Activated CD8-positive, alpha-beta memory T cell treated with anti-CD3 and anti-CD28 coated beads for 1 hour (primary cell): ENCODE measurements at places on chromosomes 12 and 14.

- DNase-seq: no peak
Measured at GRCh38 chr14:95192311-95192710, 35.0 kb upstream of the DICER1 start.

- no peak for DNase-seq
Measured at GRCh38 chr14:35438910-35439713, 34.6 kb upstream of the NFKBIA start.

DNA sequence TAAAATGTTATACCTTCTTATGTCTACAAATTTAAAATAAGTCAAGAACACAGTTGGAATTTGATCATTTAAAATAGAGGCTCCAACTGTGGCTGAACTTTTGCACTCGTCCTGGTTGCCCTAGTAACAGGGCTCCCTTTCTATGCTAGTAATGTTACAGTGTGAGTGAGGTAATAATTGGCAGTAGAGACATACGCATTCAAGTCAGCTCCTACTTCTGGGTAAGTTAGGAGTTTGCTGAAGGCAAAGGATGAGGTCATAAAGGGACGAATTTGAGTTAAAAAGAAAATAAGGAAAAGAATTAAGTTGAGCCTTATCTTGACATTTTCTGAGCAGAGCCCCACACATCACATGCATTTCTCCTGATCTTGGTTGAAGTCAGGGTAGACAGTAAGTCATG, 129.1 kb downstream of the TMEM117 start:
- no peak for DNase-seq

GRCh38 chr14:50758305-50758704, 72.7 kb downstream of the NIN start:
- DNase-seq: no peak

GRCh38 chr12:92109613-92110012, 36.0 kb downstream of the BTG1 start:
- no peak for DNase-seq

GRCh38 chr12:114963846-114964245, 279.9 kb upstream of the TBX3 start:
- DNase-seq: no peak

GRCh38 chr14:22423958-22424357, 165.1 kb downstream of the DAD1 start:
- DNase-seq: no peak

DNA sequence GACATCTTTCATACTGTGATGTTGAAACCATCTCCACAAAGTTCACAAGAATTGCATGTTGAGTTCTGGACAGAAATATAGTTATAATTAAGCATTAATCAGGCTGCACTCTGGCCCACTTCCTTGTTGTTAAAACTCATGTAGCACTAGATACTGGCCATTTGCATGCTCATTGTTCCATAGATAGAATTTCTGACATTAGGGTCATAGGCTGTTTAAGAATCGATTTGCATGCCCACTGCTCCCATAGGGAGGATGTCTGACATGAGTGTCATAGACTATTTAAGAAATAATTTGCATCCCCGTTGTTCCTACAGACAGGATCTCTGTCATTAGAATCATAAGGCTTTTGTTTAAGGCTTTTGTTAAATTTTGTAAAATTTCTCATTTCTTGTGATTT, 50.2 kb downstream of the MYF5 start:
- DNase-seq: no peak

GRCh38 chr12:46024099-46024498, 33.7 kb upstream of the SCAF11 start:
- DNase-seq: no peak

GRCh38 chr12:80549298-80549697, 105.3 kb downstream of the PTPRQ start:
- DNase-seq: no peak

DNA sequence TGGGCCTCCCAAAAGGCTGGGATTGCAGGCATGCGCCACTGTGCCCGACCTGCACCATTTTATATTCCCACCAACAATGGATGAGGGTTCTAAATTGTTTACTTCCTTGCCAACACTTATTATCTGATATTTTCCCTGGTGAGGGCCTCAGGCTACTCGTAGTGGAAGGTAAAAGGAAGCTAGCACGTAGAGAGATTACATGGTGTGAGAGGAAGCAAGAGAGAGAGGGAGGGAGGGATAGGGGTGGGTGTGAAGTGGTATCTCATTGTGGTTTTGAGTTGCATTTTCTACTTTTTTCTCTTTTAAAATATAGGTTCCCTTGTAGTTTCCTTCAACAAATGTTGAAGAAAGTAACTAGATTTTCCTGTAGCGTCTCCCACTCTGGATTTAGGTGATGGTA, 30.9 kb downstream of the MYO1H start:
- DNase-seq: no peak

- no peak for DNase-seq
Measured at GRCh38 chr12:52049286-52049685, 2.0 kb upstream of the NR4A1 start.

GRCh38 chr12:129870136-129870535, 33.7 kb downstream of the TMEM132D start:
- no peak for DNase-seq

- no peak for DNase-seq
Measured at GRCh38 chr12:8996682-8997405, 7.5 kb downstream of the KLRG1 start.

GRCh38 chr14:88271205-88271604, 51.9 kb downstream of the KCNK10 start:
- DNase-seq: no peak

DNA sequence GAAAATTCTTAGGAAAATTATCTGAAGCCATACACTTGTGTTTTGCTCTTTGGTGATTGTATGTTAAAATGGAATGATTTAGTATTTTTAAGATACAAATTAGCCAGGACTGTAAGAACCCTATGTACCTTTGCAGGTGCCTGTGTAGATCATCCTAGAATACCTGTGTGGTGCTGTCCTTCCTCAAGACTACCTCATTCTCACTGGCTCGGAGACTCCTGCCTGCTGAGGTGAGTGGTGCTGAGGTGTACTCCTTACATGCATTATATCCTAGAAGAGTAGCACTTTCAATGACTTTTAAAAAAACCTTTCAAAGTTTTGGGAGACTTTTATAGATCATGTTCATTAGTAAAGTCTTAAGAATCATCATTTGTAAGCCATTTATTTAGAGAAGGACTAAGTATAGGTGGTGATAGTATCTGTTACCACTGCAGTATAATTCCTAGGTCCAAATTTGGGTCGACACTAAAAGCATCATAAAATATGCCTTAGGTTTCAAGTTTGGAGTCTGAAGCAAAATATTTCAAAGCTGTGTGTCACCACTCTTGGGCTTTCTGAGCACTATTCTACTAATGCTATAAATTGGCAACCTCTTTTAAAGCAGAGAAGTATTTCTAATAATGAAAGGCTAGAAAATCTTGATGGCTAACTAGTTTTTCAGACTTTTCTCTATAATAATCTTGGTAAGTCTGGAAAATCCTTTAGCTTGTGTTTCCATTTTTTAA, 36.6 kb downstream of the RASSF8 start:
- DNase-seq: no peak

GRCh38 chr12:65778258-65779090, 45.8 kb upstream of the HMGA2 start:
- DNase-seq: no peak

- no peak for DNase-seq
Measured at GRCh38 chr12:24631676-24632426, 317.1 kb downstream of the BCAT1 start.

DNA sequence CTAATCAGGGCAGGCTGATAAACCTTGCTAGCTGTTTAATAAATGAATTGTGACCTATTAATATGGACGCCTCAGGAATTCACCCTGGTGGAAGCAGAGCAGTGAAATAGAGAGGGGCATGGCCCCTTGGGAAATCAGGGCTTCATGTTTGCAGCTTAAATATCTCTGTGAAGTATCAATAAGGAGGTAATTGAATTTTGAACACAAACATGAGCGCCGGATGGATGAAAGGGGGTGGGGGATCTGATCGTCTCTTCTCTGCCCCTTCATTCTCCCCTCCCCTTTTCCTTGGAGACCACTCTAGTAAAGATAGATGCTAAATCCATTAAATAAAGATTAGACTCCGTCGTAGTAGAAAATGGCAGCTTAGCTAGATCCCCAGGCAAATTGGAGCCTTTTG, 70.5 kb downstream of the LIN52 start:
- no peak for DNase-seq

- no peak for DNase-seq
Measured at GRCh38 chr14:105665247-105665950, 139.0 kb downstream of the TMEM121 start.
